NT2/D1 (cell line): ENCODE measurements at places on chromosomes 7 and 10.
A peak's percentile ranks its signal among the peaks of the same experiment; 100 is the strongest.

DNA sequence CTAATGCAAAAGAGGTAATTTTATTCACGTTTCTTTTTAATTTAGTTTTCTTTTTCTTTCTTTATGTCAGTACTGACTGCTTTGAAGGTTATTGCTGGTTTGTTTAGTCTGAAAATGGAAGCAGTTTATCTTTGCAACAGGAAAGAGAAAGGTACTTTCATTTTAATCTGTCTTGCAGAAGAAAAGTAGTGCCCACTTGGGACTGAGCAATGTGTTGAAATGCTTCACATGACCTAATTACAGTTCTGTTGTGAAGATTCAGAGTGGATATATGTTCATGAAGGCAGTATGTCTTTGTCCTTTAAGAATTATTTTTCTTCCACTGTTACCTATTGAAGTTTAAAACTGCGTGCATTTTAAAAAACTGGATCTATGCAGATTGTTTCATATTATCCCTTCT lies 80.1 kb downstream of the ANKIB1 start:
- DNase-seq = no peak

DNA sequence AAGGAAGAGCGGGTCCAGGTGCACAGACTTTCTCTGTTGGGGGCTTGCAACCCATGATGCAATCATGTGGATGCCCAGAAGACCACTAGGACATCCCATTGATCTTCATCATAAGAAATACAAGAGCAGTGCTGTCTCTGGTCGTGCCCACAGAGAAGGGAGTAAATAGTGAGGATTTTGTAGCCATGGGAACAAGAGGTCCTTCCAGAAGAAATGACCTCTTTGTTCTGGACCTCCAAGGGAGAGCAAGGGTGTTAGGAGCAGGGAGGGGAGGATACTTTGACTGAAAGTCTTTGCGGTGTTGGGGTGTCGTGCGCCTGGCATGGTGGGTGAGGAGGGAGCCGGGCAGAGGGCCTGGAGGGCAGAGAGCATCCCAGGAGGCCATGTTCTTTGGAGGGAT lies 55.0 kb upstream of the EN2 start:
- DNase-seq = no peak

DNA sequence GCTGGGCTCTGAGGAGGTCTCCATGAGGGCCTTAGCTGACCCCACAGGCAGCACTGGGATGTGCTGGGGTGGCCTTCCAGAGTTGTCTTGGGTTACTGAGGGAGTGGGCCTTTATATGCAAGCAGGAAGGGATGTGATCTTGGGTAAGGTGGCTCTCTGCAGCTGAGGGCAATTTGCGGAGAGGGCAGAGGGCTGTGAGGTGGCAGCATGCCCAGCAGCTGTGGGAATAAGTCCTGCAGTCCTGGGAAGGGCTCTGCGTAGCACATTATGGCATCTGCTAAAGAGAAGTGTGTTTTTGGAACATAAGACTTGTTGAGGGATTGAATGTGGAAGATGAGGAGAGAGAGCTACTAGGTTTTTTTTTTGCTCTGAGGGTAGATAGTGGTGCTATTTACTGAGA lies 99.6 kb upstream of the KMT2E start:
- DNase-seq = no peak

GRCh38 chr10:6953271-6953801 lies 373.3 kb upstream of the PRKCQ start:
- DNase-seq = no peak

- DNase-seq = no peak
Measured at GRCh38 chr7:95550546-95550945, 45.8 kb downstream of the PDK4 start.

DNA sequence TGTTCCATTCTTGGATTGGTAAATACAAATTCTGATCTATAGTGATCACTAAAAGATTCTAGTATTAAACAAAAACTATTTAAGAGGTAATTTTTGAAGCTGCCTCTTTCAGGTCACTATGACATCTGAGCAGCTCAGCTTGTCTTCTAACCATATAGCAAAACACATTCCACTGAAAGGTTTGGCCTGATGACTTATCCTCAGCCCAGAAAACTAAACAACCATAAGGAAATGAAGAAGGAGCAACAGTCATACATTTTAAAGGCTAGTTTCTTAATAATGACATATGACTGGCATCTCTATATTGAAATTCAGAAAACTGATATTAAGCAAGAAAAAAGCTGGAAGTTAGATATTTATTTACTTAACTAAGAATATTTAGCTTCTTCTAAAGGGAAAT lies 24.6 kb downstream of the NT5C2 start:
- DNase-seq = no peak

GRCh38 chr10:5460468-5461202 lies 38.7 kb downstream of the CALML5 start:
- DNase-seq = no peak

DNA sequence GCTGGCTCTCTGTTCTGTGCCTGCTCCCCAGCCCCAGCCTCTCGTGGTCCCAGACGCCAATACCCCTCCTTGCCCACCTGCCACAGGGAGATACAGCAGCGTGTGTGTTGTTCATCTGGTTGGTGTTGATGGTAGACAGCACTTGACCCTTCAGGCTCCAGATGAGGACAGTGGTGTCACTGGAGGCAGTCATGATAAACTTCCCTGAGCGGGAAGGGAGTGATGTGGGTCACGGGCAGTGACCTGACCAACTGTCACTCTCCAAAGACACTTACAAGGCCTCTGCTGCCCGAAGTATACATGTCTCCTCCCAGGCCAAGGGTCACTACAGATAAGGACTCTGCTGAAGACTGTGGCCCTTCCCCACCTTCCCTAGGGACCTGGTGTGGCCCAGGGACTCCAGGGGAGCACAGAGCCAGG lies 5.6 kb downstream of the TBL2 start:
- DNase-seq = no peak

DNA sequence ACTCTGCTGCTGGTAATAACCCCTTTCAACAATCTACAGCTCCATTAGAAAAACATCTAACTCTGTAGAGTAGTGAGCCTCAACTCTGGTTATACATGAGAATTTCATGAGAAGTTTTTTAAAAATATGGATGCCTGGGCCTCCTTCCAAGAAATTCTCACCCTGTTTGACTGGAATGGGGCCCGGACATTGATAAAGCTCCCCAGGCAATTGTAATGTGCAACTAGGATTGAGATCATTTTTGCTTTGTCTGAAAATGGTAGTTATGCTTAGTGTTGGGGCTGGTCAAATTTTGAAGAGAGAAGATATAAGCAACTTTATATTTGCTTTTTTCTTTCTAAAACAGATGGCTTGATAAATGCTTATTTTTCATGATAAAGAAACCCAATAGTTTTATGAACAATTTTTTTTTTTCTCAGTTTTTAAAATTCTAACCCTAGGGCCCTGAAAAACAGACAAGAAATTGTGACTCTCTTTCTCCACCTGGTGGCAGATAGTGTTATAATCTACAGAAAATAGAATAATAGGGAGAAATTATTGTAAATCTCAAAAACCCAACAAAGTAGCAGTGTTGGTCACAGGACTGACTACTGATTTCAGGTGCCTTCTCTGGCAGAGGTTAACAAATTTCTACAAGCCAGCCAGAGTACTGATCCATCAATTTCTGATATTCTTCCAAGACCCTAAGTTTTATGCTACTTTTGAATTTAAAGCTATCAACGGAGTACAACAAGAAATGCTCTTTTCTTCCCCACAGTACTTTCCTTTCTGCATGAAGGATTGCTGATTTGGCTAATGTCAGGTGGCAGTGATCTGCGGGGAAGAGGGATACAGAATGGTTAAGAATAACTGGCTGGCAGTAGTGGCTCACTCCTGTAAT lies 174.8 kb downstream of the DKK1 start:
- no peak for DNase-seq

DNA sequence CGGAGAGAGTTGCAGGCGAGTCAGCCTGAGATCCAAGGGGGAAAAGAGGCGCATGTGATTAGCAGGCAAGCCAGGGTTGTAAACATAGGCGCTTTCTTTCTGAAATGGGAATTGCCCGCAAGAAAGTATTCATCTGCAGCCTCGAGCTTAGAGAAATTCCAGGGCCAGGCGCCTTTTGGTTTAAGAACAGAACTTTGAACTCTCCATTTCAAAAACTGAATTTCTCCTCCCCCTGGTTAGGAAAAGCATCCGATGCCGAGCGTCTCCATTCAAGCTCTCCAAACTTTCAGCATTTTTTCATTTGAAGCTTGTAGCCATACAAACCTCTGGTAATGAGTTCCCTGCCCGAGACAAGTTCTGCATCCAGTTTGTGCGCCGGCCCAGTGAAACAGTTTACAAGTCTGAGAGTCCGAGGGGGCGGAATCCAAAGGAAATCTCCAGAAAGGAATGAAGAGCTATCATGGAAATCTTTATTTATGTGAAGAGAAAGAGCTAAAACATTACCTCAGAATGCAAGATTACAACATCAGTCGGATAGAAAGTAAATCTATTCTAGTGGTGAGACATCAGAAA lies 69.9 kb downstream of the FAM204A start:
- no peak for DNase-seq

GRCh38 chr7:121329191-121330052 lies 622 bp downstream of the WNT16 start:
- DNase-seq = peak; percentile 50

- no peak for DNase-seq
Measured at GRCh38 chr10:46306516-46307184, 19.9 kb downstream of the ANTXRL start.

GRCh38 chr7:71612911-71613310 lies 481.0 kb downstream of the GALNT17 start:
- no peak for DNase-seq

- no peak for DNase-seq
Measured at GRCh38 chr7:7569081-7569527, 2.4 kb downstream of the MIOS start.

DNA sequence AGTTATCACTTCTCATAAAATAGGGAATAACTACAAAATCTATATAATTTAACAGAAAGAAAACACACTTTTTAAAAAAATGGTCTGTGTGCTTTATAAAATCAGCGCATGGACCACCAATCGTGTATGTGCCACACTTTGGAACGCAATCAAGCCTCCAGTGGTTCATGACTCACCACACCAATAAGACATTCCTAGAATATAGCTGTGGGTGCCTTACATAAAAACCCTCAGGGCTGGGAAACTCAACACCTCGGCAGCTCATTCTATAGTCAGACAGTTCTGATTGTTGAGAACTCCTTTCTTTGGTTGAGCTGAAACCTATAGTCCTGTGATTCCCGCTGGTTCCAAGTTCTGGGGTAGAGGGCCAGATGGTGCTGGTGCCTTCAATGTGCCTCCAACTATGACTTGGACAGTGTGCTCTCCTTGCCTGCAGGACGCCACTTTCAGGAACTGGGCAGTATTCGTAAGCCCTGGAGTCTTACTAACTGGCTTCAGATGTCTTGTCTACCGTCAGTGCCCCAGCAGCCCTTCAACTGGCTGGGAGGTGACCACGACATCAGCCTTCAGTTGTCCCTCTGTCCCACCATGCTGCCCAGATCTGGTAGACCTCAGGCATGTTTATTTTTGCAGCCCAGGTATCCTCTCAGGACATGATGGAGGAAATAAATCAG lies 135.7 kb upstream of the GDF10 start:
- no peak for DNase-seq

DNA sequence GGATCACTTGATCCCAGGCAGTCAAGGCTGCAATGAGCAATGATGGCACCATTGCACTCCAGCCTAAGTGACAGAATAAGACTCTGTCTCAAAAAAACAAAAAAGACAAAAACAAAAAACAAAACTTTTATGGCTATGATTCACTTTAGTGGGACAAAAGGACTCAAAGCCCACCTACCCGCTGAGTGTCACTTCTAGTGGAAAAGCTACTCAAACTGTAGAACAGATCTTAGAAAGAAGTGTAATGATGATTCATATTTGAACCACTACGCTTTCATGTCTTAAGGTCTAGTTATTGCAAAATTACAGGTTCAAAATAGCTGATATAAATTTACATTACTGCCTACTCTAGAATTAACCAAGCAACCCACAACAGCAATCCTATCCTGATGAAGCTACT lies 47.1 kb upstream of the OTUD1 start:
- DNase-seq = no peak

GRCh38 chr10:85513436-85513835 lies 853.2 kb downstream of the GRID1 start:
- DNase-seq = peak; percentile 15

GRCh38 chr7:98372993-98373392 lies 27.9 kb downstream of the BAIAP2L1 start:
- no peak for DNase-seq

DNA sequence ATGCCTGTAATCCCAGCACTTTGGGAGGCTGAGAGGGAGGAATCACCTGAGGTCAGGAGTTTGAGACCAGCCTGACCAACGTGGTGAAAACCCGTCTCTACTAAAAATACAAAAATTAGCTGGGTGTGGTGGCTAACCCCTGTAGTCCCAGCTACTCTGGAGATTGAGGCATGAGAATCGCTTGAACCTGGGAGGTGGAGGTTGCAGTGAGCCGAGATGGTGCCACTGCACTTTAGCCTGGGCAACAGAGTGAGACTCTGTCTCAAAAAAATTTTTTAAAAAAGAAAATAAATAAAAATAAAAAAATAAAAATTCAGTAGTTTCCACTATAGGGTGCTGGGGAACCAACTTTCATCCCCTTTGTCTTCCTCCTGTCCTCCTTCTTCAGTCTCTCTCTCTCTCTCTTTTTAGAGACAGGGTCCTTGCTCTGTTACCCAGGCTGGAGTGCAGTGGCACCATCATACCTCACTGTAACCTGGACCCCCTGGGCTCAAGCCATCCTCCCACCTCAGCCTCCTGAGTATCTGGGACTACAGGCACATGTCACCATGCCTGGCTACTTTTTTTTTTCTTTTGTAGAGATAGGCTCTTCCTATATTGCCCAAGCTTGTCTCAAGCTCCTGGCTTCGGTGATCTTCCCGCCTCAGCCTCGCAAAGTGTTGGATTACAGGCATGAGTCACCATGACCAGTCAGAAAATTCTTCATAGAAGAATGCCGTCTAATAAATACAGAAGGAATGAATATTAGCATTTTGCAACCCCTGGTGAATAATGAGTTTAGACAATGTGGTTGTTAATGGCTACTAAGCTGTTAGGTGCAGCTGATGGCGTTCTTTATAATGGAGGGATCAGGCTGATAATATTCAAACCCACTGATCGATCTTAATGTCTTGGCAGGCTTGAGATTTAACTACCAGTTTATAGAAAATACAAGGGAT lies 20.6 kb downstream of the RBM20 start:
- no peak for DNase-seq

DNA sequence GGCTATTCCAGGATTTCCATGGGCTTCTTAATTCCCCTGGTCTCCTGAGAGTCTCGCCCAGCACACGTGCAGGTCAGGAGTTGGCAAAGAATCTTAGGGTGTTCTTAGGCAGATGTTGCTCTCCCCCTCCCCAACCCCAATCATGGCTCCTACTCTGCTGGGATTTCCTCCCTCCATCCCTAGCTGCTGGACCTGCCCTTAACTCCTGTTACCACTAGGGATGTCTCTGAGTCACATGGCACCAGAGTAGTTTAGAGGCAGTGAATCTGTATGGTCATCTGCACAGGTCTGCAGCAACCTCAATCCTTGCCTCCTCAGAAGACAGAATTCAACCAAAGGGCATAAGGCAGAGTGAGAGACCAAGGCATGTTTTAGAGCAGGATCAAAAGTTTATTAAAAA lies 51.8 kb upstream of the CHST3 start:
- no peak for DNase-seq

GRCh38 chr7:41399171-41399570 lies 303.7 kb downstream of the INHBA start:
- DNase-seq = no peak

GRCh38 chr7:74400420-74401136 lies 53.1 kb upstream of the GTF2IRD1 start:
- no peak for DNase-seq

- no peak for DNase-seq
Measured at GRCh38 chr7:155261031-155261985, 36.4 kb upstream of the INSIG1 start.

GRCh38 chr10:63324495-63324854 lies 141.3 kb downstream of the JMJD1C start:
- DNase-seq = no peak

GRCh38 chr7:118080947-118081346 lies 103.0 kb upstream of the LSM8 start:
- no peak for DNase-seq
